Stimulated activated CD8-positive, alpha-beta memory T cell treated with anti-CD3 and anti-CD28 coated beads, Interleukin-2, amount 100 ng/mL, for 48 hours (primary cell): ENCODE measurements at places on chromosomes 6 and 20.

DNA sequence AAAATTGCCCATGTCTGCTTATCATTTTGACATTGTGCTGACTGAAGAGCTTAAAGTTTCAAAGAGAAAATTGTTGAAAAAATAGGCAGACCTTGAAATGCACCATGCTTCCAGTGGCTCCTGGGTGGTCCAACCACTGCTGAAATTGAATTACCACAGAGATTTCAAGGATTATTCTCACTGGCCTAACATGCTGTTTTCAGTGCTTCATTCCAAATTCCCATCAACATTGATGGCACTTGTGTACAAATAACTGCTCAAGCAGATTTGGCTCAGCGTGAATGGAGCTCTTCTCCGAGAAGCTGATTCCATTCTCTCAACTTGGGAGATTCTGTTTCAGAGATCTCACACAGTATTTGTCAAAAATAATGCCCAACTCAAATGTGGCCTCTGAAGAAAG, 75.5 kb downstream of the LAMA4 start:
- no peak for DNase-seq

GRCh38 chr6:48615041-48615440, 504.0 kb upstream of the PTCHD4 start:
- no peak for DNase-seq

- DNase-seq = no peak
Observed at GRCh38 chr6:43763812-43764522, 6.0 kb upstream of the VEGFA start.

- no peak for DNase-seq
Observed at GRCh38 chr6:44470746-44471145, 83.2 kb downstream of the CDC5L start.

GRCh38 chr6:33983721-33984465, 162.0 kb downstream of the GRM4 start:
- no peak for DNase-seq
